ENCODE measurements at places on chromosomes 7 and 10. TPM values are rescaled to one million over a fixed set of nuclear protein-coding genes. Genes with fewer than 3 reads are reported as not detected.

DNA sequence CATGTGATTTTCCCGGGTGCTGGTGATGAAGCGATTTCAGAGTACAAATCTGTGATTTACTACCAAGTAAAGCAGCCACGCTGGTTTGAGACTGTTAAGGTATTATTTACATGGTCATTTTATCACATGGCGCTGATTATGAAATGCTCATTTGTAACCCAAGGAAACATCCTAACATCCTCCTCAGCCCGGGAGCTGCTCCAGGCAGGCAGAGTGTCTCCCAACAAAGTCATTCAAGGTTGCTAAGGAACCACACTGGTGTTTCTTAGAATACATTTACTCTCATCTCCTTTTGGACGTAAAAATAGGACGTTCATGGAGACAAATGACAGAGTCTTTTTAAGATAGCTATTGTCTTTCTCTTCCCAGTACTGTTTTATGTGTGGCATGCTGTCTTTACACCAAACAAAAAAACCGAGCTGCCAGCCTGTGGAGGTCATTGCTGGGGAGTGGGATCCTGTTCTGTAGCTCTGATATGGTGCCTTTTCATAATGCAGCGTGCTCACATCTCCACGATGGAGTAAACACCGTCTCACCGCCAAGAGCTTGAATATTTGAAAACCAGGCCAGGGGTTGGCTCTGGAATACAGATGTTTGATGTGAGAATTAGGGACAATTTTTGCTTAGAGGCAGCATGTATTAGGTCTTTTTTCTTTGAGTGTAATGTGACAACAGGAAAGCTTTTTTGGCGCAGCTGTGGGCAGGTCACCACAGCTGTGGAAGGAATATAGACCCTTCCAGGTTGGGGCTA, 119.6 kb downstream of the DOCK1 start:
- no peaks in the 10 kb centered on the region for H3K27me3 ChIP-seq
- no peak for DNase-seq
- no peak overlapping the region for H3K4me3 ChIP-seq
- H3K27ac ChIP-seq, result no peak overlapping the region

GRCh38 chr10:14618674-14619073, 156.0 kb downstream of the FAM107B start:
- H3K4me1 ChIP-seq, result no peaks in the 10 kb centered on the region
- H3K27me3 ChIP-seq, result no peaks in the 10 kb centered on the region
- no peak for DNase-seq
- no peak overlapping the region for H3K4me3 ChIP-seq
- H3K36me3 ChIP-seq, result no peaks in the 10 kb centered on the region

DNA sequence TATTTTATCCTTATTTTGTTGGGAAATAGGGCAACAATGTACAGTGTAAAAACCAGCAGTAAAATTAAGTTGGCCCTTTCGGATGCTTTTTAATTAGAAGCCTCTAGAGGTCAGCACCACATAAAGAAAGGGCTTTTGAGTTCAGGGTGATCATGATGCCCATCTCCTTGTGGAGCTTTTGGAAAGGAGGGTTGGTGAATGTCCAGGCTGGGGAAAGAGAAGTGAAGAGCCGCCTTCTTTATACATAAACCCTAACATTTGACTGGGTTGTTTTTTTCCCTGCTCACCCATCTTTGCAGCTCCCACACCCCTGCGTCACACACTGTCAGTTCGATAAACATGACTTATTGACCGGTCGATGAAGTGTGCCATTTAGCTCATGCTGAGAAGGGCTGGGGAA, 29.8 kb downstream of the MTURN start:
- H3K4me1 ChIP-seq, result peaks cover 6% of the 10 kb centered on the region
- no peak overlapping the region for H3K27ac ChIP-seq
- H3K36me3 ChIP-seq, result no peaks in the 10 kb centered on the region
- DNase-seq, result peak; percentile 30
- no peak overlapping the region for H3K4me3 ChIP-seq

DNA sequence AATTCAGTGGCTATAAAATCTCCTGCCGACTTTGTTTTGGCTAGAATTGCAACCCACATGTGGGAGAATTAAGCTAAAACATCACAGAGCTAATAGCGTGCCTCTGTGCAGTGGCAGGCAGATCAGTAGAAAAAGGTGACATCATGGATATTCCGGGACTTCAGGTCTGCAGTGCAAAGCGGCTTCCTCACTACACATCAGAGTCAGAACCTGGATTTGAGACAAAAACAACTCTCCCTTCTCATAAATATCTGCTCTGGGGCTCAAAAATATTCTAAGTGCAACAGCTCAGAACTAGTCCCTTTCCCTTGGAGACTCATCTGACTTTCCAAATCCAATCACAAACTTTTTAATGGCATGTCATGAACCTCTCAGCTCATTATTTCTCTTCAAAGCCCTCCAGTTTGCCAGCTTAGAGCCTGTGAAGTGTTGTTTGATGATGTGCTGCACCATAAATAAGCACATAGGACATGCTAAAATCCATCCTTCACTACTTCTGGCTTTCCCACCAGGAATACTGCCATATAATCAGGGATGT, 337.1 kb downstream of the RNLS start:
- H3K4me3 ChIP-seq, result peak overlapping the region; percentile 17
- H3K36me3 ChIP-seq, result no peaks in the 10 kb centered on the region
- DNase-seq, result no peak
- no peaks in the 10 kb centered on the region for H3K27me3 ChIP-seq

GRCh38 chr10:59877191-59877671, 29.1 kb downstream of the CCDC6 start:
- DNase-seq, result no peak
- H3K36me3 ChIP-seq, result no peaks in the 10 kb centered on the region
- no peaks in the 10 kb centered on the region for H3K27me3 ChIP-seq
- H3K27ac ChIP-seq, result no peak overlapping the region
- no peaks in the 10 kb centered on the region for H3K4me1 ChIP-seq

- H3K36me3 ChIP-seq, result no peaks in the 10 kb centered on the region
- no peaks in the 10 kb centered on the region for H3K4me1 ChIP-seq
- H3K27ac ChIP-seq, result no peak overlapping the region
- no peak overlapping the region for H3K4me3 ChIP-seq
- DNase-seq, result no peak
- H3K27me3 ChIP-seq, result no peaks in the 10 kb centered on the region
Measured at GRCh38 chr7:44110719-44111635, 6.8 kb downstream of the AEBP1 start.

DNA sequence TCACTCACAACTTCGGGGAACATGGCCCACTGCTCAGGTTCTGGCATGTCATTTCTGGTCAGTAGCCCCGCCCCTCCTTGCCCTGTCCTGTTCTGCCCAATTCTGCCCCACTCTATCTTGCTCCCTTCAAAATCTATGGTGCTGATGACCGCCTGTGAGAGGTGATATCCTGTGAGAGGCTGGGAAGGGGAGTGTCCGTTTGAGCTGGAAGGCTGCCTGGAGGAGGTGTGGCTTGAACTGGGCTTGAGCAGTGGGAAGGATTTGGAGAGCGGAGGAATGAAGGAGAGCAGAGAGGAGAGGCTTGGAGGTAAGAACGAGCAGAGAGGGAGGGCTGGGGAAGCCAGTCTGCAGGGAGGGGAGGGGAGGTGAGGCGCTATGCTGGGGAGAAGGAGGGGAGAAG, 145.3 kb downstream of the RPS24 start:
- H3K4me3 ChIP-seq, result no peak overlapping the region
- no peaks in the 10 kb centered on the region for H3K36me3 ChIP-seq
- no peak overlapping the region for H3K27ac ChIP-seq
- H3K4me1 ChIP-seq, result no peaks in the 10 kb centered on the region

- H3K27me3 ChIP-seq, result no peaks in the 10 kb centered on the region
- no peak overlapping the region for H3K4me3 ChIP-seq
- no peaks in the 10 kb centered on the region for H3K4me1 ChIP-seq
- no peak overlapping the region for H3K27ac ChIP-seq
- no peaks in the 10 kb centered on the region for H3K36me3 ChIP-seq
- DNase-seq, result no peak
Measured at GRCh38 chr10:62545160-62546066, 171.2 kb downstream of the ZNF365 start.

GRCh38 chr10:60518745-60519144, 129.1 kb upstream of the ANK3 start:
- H3K4me1 ChIP-seq, result no peaks in the 10 kb centered on the region
- no peaks in the 10 kb centered on the region for H3K27me3 ChIP-seq
- no peak overlapping the region for H3K27ac ChIP-seq
- H3K36me3 ChIP-seq, result no peaks in the 10 kb centered on the region

GRCh38 chr10:75978213-75978612, 546.8 kb downstream of the LRMDA start:
- no peak overlapping the region for H3K27ac ChIP-seq
- H3K27me3 ChIP-seq, result no peaks in the 10 kb centered on the region
- no peaks in the 10 kb centered on the region for H3K36me3 ChIP-seq
- H3K4me1 ChIP-seq, result no peaks in the 10 kb centered on the region
- no peak for DNase-seq

DNA sequence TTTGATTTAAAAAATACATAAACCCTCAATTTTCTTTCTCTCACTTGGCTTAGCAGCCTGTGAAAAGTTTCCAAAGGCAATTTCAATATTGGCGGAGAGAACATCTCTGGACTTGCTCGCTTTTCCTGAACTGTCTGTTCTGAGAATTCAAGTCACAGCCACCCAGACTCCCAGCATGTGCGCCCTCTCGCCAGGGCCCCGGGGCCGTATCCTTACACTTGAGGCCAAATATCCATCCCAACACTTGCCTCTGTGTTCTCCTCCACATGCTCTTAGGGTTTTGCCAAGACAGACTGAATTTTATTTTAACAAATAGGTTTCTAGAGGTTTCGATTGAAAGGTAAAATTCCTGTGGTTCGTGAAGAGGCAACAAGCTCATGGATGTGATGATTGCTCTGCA, 111.5 kb upstream of the GPR26 start:
- H3K4me1 ChIP-seq, result no peaks in the 10 kb centered on the region
- H3K4me3 ChIP-seq, result no peak overlapping the region
- no peak overlapping the region for H3K27ac ChIP-seq
- no peaks in the 10 kb centered on the region for H3K27me3 ChIP-seq
- no peak for DNase-seq

GRCh38 chr10:121928528-121928884, 675 bp upstream of the ATE1 start:
- H3K4me1 ChIP-seq, result peaks cover 16% of the 10 kb centered on the region
- peak overlapping the region; percentile 79 for H3K4me3 ChIP-seq
- no peak for DNase-seq
- no peaks in the 10 kb centered on the region for H3K27me3 ChIP-seq
- peak overlapping the region; percentile 84 for H3K27ac ChIP-seq

- H3K36me3 ChIP-seq, result no peaks in the 10 kb centered on the region
- H3K4me1 ChIP-seq, result no peaks in the 10 kb centered on the region
- DNase-seq, result no peak
- H3K27me3 ChIP-seq, result no peaks in the 10 kb centered on the region
- H3K27ac ChIP-seq, result no peak overlapping the region
Measured at GRCh38 chr7:1112625-1113547, 25.0 kb downstream of the GPER1 start.

DNA sequence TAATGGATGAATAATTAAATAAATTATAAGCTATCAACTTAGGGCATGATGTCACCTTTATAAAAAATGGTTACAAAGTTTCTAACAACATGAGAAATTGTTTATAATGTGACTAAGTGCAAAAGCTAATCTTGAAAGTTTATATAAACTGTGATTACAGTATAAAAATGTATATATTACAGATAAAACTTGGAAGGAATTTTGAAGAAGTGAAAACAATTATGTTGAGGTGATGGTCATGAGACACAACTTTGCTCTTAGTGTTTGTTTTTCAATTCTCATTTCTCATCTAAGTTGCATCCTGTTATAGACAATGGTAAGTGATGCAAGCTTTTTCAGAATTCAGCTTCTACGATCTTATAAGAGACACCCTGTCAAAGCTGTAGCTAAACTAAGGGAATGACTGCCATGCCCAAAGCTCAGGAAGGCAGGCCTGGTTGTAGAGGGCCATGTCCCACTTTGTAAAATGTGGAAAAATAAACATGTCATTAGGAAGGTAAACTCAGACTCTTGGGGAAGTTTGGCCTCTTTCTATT, 23.9 kb downstream of the MACC1 start:
- H3K27ac ChIP-seq, result no peak overlapping the region
- no peaks in the 10 kb centered on the region for H3K4me1 ChIP-seq
- H3K4me3 ChIP-seq, result no peak overlapping the region
- H3K36me3 ChIP-seq, result no peaks in the 10 kb centered on the region
- no peak for DNase-seq

DNA sequence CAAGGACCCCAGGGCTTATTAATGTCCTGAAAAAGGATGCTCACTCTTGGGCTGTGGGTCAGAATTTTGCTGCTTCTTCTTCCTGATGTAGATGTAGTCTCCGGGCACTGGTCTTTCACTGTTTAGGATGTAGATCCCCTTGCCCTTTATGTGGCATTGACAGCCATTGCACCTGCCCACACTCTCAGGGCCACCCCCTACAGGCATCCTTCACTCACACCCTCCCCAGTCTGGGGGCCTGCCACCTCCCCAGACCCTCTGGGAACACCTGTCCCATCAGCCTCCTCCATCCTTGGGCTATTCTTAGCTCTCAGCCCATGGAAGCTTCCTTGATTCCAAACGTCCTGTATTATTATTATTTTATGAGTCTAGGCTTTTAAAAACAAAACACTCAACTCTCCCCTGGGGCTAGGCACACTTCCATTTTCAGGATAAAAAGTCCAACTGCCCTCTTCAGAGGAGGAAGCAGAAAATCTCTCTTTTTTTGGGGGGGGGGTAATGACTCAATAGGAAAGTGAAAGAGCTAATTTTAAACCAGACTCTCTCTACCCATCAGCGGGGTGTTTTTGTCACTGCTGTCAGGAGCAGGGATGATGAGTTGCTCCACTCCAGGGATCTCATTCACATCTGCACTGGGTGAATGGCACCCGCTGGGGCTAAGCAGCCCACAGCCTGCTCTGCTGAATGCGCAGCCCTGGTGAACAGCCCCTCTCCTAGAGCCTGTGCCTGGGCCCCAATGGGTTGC, 11.5 kb upstream of the KLRG2 start:
- H3K27ac ChIP-seq, result no peak overlapping the region
- no peaks in the 10 kb centered on the region for H3K27me3 ChIP-seq
- no peaks in the 10 kb centered on the region for H3K4me1 ChIP-seq

GRCh38 chr10:99394761-99395386, 35.5 kb downstream of the GOT1 start:
- H3K27me3 ChIP-seq, result no peaks in the 10 kb centered on the region
- H3K27ac ChIP-seq, result no peak overlapping the region
- H3K4me1 ChIP-seq, result peaks cover 30% of the 10 kb centered on the region
- no peak overlapping the region for H3K4me3 ChIP-seq
- no peak for DNase-seq
- peaks cover 14% of the 10 kb centered on the region for H3K36me3 ChIP-seq

Gene CLEC5A
- not detected for total RNA-seq

Gene ALOX5
- 0.82 TPM for total RNA-seq

Gene CALCR
- 0.10 TPM for total RNA-seq

Gene SLC26A4
- 0.05 TPM for total RNA-seq

Gene CCDC172
- not detected for total RNA-seq

Gene MAGI2
- total RNA-seq, result 5.4 TPM

Gene COL13A1
- total RNA-seq, result 1.0 TPM

Gene DPYSL4
- total RNA-seq, result 9.9 TPM

Gene AS3MT
- 4.0 TPM for total RNA-seq

Gene CPED1
- 0.39 TPM for total RNA-seq

Gene LGI1
- not detected for total RNA-seq

Gene OR13A1
- not detected for total RNA-seq

Gene SPDYE16
- total RNA-seq, result not detected

Gene IRF5
- 8.8 TPM for total RNA-seq

Gene CRPPA
- total RNA-seq, result 2.4 TPM
